Hematopoietic multipotent progenitor cell treated with erythropoietin and hydrocortisone succinate and interleukin-3 and kit ligand, for 6 days (in vitro differentiated cells): ENCODE measurements at places on chromosomes 3 and 15.

- DNase-seq, result no peak
Observed at GRCh38 chr3:57006949-57007419, 53.5 kb upstream of the SPATA12 start.

DNA sequence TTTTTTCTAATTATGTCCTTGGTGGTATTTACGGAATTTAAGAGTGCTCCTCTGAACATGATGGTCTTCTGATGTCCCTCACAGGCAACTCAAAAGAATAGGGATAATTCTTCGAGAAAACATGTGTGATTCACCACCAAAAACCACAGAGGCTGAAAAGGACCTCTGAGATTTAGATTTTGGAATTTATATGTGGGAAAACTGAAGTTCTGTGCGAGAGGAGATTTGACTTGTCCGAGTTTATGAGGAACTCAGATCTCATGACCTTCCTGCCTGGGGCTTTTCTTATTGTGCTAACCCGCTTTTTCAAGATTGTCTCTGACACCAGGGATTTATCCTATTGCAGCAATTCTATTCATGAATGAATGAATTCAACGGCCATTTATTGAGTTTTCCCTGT, 142.4 kb downstream of the FAM43A start:
- no peak for DNase-seq

DNA sequence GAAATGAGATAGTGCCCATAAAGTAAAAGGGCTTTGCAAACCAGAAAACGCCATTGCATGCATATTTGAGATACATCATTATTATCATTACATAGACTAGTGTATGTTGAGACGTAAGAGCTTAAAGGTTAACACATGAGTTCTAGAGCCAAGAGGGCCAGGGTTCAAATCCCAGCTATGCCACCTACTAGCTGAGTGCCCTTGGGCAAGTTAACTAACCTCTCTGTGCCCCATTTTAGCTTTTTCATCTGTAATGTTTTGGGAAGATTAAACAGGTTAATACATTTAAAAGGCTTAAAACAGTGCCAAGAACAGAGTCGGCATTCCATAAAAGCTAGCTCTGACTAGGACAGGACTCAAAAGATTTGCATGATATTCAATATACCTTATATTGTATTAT, 22.8 kb downstream of the IQSEC1 start:
- DNase-seq, result no peak

DNA sequence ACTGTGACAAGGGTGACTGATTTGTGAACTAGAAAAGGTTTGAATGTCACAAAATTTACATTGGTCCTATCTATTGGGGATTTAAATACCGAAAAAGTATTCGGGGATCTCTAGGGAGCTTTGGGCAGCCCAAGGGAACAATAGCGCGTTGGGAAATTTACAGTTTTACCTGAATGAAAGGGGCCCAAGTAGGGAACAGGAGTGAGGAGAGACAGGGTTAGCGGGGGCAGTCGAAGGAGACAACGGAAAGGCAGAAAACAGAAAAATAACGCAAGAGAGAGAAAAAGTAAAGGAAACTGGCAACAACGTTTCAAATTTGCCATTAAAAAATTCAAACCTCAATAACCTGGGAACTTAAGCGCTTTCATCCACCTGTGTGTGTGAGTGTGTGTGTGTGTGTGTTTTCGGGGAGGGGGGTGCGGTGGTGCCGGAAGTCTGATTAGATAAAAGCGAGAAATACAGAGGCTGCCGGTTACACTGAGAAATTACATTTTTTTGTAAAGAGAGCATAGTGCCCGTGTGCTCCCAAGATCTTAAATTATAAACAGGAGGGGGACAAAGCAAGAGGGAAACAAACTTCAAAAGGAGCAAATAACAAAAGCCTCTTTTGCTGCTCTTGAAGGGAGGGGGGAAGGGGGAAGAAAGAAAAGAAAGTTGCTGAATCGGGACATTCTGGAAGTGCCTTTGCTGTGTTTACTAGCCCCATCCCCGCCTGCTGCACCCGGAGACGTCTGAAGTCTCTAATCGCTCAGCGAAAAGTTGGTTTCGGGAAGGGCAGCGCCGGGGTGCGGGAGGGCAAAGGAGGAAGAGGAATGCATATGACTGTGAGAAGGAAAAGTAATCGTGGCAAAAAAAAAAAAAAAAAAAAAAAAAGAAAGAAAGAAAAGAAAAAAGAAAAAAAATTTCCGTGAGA, 721 bp upstream of the ZIC1 start:
- DNase-seq, result no peak

DNA sequence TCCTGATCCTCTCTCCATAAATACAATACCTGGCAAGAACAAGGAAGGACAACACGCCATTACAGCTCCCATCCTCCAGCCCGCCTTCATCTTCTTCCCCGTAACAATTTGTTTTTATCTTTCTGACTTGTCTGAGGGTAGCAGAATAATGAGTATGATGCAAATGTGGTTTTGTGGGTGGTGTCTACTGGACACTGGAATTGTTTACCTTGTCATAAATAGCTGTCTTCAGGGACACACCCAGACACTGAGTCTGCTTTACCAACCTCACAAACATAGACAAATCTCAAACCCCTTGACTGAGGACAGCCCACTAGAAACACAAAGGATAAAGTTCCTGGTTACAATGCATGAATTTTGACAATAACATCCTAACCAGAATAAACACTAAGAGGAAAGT, 13.4 kb downstream of the WDR72 start:
- DNase-seq, result no peak

DNA sequence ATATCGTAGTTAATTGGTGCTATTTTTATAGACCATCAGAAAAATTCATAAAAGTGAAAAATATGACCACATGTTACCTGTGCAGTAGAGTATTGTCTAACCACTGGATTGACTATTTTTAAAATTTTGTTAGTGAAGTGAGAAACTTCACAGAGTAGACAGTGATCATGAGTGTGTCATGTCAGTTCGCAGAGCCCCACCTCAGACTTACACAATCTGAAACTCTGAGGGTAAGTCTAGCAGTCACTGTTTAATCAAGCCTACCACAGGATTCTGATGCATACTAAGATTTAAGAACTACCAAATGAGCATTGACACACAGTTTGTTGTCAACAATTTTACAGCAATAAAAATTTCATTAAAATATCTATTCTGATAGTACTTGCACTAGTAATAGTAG, 552.9 kb upstream of the SUCLG2 start:
- no peak for DNase-seq

DNA sequence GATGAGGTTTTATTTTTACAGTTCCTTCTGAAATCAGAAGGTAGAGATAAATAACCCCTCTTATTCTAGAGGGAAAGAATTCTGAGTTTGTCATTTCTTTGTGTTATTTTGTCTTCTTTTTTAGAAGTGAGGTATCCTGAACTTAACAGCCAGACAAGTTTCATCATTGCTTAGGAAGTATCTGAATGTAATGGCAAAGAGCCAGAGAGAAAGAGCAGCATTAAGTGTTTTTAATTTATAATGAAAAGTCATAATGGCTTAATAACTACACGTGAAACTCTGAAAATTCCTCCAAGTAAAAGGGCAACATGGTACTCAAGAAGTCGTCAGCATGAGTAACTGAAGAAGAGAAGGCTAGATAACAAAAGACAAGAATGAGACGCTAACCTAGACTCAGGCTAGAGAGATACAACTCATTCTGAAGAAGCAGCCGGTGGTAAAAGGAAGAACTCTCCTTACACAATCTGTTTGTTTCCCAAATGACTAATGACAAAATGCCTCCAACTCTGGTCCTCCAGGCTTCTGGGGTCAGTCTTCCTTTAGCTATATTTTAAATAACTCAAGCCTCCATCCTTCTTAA, 116.2 kb upstream of the NECTIN3 start:
- DNase-seq, result no peak
